ENCODE measurements at places on chromosomes 16 and 17. TPM values are rescaled to one million over a fixed set of nuclear protein-coding genes. Genes with fewer than 3 reads are reported as not detected.
A peak's percentile ranks its signal among the peaks of the same experiment; 100 is the strongest.

DNA sequence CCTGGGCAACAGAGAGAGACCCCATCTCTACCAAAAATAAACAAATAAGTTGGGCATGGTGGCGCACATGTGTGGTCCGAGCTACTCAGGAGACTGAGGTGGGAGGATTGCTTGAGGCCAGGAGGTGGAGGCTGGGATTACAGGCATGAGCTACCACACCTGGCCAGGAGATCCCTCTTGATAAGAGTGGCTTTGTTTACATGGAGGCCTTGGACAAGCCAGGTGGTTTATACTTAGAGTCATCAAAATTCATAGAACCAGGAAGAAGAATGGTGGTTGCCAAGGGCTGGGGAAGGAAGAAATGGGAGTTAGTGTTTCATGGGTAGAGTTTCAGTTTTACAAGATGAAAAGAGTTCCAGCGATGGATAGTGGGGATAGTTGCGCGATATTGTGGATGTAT, 8.8 kb upstream of the ZFP1 start:
- no peak for DNase-seq

- peak; percentile 94 for DNase-seq
Measured at GRCh38 chr16:90046971-90047713, 27.9 kb upstream of the DBNDD1 start.

- DNase-seq, result no peak
Measured at GRCh38 chr17:20228410-20228809, 219.3 kb downstream of the SPECC1 start.

DNA sequence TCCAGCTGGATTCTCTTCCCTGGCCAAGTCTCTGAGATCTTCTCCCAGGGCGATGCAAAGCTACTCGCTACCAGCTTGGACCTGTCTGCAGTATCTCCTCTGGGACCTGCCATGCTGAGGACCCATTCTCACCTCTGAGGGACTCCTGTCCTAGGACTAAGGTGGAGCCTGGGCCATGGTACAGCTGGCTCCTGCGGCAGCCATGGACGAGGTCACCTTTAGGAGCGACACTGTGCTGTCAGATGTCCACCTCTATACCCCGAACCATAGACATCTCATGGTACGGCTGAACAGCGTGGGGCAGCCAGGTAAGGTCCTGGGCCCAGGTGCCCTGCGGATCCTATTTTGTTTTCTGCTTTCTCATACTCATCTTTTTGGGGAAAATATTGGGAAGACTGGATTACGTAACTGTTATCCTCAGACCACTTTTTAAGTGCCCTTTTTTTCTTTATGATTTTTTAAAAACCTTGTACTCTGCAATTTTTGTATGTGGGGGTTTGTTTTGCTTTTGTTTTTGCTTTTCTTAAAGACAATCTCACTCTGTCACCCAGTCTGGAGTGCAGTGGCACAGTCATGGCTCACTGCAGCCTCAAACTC, 4.1 kb downstream of the METTL22 start:
- no peak for DNase-seq

GRCh38 chr17:72173499-72174116, 52.8 kb downstream of the SOX9 start:
- DNase-seq, result no peak

DNA sequence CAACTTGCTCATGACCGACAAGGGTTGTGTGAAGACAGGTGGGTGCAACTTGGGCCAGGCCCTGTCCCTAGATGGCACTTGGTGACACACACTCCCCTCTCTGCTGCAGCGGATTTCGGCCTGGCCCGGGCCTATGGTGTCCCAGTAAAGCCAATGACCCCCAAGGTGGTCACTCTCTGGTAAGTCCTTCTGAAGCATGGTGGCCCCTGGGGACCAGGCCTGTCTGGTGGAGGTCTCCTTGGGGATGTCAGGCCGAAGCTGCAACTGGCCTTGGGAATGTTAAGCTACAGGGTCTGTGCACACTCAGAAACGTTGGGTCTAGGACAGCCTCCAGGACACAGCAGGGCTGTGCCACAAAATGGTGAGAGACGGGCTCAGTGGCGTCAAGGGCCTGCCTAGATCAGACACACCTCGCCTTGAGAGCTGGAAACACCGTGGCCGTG, 6.8 kb downstream of the CDK10 start:
- no peak for DNase-seq

The CCL3 gene
- total RNA-seq, result not detected

The GJC1 gene
- total RNA-seq, result 76.9 TPM

The GPR139 gene
- total RNA-seq, result not detected

Measured in neural progenitor cell (in vitro differentiated cells).